ENCODE measurements at places on chromosomes 1 and 21.

GRCh38 chr1:27662707-27663393, 9.1 kb downstream of the IFI6 start:
- no peak for DNase-seq

DNA sequence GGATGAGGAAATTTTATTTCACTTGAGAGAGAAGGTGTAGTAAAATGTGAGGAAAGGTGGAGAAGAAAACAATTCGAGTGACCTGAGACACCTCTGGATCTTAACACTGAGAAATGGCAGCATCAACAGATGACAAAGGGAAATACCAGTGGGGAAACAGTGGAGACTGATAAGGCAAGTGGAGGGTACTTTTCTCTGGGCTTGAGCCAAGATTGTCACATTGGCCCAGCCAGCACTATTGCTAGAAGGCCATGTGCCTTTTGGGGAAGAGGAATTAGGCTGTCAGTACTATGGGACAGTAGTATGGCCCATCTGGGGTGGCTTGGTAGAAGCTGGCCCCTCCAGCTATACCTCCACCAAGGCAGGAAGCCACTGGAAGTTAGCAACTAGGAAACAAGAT, 8.4 kb downstream of the SYPL2 start:
- no peak for DNase-seq

- DNase-seq: peak; percentile 42
Observed at GRCh38 chr1:11719313-11720032, 16.5 kb upstream of the AGTRAP start.

DNA sequence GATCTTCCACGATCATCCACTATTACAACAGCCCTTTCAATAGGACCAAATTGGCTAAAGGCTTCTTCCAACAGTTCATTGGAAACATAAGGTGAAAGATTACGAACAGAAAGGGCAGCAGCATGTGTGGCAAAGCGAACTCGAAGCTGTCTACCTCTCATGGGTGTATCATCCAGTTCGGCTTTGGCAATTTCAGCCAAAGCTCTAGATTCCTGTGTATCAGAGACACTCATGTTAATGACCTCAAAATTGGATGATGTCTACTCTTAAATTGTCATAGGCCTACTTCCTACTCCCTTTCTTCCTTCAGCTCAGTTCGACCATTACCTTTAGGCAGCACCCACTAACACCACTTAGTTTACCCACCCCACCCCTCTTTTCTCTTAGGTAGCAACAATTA, 2.2 kb downstream of the SFPQ start:
- DNase-seq: no peak

DNA sequence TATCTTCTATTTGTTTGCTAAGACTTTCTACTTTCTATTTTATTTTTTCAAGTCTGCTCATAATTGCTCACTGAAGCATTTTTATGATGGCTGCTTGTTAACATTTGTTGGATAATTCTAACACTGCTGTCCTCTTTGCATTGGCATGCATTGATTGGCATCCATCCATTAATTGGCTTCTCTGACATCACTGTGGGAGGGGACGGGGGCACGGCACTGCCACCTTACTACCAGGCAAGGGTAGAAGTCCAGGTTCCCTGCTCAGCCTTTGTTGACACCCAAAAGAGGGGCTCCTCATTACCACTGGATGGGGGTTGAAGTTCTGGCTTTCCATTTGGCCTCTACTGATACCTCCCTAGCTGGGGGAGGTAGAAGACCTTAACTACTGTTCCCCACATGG, 11.5 kb upstream of the ABCG1 start:
- no peak for DNase-seq

DNA sequence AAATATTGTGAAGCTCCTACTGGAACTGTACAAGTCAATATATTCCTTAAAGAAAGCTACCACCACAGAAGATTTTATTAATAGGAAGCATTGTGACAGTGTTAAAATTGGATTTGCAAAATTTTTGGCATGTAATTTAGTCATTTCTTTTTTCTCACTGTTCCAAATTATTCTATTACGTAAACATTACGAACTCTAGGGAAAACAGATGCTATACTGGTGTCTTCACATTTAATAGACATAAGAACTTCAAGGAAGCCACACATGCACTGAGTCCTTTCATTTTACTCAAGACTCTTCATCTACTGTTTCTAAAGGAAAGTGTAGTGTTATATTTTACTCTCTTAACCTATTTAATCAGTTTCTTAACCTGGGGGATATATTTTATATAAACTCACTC, 135.4 kb downstream of the HMCN1 start:
- DNase-seq: no peak

GRCh38 chr1:17419626-17420328, 19.7 kb downstream of the RCC2 start:
- peak; percentile 46 for DNase-seq

DNA sequence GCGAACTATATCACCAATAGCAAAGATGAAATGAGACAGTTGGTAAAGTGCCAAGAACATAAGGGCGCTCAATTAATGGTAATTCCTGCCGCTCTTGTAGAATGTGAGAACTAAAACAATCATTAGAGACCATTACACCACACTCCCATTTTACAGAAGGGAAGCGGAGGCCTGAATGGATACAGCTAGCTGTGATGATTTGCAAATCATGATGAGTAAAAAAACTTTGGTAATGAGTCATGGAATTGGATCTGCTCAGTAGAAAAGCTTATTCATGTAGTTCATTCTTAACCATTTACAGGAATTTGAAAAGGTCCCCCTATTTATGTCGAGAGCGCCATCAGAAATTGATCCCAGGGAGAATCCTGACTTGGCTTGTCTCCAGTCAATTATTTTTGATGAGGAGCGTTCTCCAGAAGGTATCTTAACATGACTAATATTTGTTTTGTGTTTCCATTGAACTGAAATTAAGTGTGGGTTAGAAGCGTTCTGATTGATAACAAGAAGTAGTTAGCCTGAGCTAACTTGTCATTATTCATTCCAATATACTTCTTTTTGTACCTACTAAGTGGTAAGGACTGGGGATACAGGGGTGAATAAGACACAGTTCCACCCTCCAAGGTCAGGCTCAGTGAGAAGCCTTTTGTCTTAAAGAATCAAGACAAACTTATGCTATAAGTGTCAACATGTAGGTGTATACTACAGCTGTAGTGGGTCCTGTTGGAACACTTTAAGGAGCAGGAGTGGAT, 812 bp downstream of the TTC4 start:
- DNase-seq: no peak

GRCh38 chr21:30257773-30258172, 25.0 kb downstream of the KRTAP24-1 start:
- no peak for DNase-seq

DNA sequence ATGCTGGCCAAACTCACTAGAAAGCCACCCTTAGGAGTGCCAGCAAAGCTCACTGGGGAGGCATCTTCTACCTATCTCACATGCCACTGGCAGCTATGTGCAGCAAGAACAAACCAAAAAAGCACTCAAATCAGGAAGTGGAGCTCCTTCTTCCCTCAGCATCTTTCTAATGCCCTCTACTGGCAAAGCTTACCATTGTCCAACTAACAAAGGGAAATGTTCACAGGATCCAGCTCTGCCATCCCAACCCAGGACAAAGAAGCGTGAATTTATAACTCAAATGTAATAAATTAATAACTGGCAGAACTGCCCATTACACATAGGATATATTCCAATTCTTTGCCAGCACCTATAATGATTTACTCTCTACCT, 38.9 kb downstream of the LEPR start:
- no peak for DNase-seq

DNA sequence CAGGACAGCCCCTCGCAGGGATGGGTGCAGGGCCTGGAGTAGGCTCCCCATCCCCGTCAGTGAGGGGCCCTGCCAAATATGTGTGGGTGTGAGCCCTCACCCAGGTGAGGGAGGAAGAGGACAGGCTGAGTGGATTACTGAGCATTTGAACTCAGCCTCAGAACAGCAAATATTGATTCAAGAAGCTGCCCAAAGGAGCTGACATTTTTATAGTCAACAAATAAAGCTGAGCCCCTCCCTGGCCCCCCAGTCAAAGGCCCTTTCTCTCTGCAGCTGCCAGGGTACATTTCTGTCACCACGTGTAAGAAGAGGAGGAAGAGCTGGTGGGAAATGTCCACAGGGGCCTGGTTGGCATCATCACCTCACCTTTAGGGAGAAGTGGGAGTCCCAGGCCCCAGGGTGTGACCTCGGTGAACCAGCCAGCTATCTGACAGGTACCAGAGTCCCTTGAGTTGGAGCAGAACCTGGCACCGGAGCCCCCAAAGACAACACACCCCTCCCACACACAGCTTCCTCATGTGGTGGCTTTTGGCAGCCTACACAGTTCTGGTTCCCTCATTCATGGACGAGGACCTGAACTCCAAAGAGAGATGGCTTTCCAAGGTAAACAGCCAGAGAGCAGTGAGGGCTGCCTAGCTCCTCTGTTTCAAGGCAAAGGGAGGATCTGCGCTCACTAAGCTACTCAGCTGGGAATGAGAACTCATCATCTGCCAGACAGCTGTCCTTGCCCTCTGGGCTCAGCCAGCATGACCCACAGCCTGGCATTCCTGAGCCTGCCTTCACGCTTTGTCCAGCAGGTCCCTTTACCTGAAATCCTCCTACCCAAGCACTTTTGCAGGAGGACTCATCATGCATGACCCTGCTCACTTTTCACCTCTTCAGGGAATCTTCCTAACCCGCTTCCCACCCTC, 43.0 kb upstream of the TENT5C start:
- no peak for DNase-seq

GRCh38 chr1:175129182-175129581, 61.5 kb downstream of the TNN start:
- DNase-seq: no peak

DNA sequence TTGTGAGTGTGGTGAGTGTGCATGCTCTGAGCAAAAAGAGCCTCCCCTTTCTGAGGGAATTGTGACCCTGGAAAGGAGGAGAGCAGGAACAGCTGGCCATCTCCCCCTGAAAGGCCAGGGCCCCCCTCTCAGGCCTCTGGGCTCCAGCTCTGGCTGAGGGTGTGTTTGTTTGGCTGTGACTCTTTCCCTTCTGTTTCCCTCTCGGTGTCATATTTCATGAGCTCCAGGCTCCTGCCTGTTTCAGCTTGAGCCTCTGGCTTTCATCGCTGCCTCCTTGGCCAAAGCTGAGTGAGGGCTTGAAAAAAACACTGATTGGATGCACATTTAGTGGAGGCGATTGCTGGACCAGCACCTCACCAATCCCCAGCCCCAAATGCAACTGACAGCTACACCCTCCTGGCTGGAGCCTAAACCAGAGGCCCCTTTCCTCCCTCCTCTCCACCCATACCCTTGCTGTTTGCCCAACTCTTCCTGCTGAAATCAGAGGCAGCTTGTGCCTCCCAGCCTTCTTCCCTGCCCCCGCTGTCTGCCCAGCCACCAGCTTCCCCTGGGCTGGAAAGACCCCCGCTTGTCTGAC, 64.1 kb downstream of the DDR2 start:
- no peak for DNase-seq

DNA sequence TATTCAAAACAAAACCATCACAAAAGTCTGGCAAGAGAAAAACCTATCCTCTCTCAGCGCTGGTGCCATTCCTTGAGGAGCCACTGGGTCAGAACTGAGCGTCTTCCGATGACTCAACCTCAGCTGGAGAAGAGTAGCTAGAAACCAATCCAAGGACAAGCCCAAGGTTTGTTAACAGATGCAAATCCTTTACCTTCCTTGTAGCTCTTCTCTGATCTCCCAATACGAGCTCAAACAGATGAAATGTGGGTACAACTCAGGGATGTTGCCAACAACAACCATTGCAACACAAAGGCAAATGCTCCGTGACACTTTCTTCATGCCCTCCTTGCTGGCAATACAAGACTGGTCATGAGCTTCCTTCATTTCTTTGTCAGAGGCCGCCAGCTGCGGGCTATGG, 337.1 kb downstream of the SIPA1L2 start:
- no peak for DNase-seq

DNA sequence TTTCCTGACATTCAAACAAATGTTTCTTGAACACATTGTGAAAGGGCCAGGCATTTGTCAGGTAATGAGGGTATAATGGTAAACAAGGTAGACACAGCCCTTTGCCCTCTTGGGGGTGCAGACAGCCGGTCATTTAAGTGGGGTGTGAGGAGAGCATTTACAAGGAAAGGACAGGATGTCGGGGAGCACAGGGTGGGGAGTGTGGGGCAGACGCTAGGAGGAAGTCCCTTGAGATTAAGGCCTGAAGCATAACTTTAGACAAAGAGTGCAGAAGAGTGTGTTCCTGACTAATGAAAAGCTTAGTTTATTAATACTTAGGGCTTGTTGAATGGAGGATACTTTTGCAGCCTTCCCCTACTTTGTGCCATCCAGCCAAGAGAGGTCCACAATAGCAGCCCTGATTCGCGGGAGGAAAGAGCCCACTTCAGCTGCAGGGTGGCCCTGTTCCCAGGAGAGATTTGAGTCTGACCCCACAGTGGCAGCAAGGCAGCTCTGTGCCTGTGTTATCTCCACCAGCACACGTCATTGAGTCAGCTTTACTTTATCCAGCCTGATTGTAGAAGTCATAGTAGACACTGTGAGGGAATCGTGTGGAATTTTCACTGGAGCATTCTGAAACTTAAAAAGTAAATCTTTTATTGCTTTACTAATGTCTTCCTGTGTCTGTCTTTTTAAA, 35.1 kb downstream of the MPZL1 start:
- no peak for DNase-seq

DNA sequence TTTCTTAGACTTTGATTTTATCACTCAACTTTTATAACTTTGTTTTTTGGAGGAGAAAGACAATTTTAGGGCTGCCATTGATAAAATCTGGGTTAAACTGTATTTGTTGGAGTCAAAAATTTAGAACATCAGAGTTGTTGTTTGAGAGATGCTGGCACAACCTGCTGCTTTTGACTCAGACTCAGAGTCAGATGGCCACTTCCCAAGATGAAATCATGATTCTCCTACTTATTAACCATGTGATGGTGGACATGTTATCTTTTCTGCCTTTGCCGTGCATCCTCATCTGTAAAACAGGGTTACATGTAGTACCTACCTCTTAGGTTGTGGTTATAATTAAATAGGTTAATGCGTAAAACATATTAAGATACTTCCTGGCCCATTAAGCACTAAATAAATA, 71.2 kb downstream of the PLA2G4A start:
- no peak for DNase-seq

GRCh38 chr1:243233908-243234307, 21.2 kb downstream of the CEP170 start:
- DNase-seq: no peak

GRCh38 chr21:35925497-35925896, 134.8 kb downstream of the SETD4 start:
- DNase-seq: no peak

DNA sequence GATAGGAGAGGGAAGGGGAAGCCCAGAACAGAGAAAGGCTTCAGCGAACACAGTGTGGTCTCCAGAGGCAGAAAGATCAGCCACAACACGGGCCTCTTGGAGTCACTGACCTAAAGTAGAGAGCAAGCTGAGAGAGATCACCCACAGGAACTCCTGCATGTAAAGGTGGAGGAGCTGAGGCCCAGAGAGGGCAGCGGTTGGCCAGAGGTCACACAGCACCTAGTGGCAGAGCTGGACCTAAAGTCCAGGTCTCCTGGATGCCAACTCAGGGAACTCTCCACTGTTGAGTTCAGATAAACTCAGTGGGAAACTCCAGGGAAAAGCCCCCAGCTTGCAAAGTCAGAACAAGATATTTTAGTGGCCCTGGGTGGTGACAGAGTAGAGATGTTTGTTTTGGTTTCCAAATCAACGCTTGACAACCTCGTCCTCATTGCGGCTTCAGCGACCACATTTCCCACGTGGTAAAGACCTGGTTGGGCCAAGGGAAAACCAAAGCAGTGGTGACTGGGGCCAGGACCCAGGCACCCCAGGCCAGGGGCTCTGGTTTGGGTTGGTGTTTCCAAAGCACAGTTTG, 4.6 kb downstream of the IFFO2 start:
- DNase-seq: peak; percentile 21
